ENCODE measurements at places on chromosomes 1 and 21.

- DNase-seq: no peak
Observed at GRCh38 chr1:111664652-111665051, 45.1 kb downstream of the RAP1A start.

GRCh38 chr1:63893976-63894375, 120.2 kb downstream of the ROR1 start:
- DNase-seq: no peak

DNA sequence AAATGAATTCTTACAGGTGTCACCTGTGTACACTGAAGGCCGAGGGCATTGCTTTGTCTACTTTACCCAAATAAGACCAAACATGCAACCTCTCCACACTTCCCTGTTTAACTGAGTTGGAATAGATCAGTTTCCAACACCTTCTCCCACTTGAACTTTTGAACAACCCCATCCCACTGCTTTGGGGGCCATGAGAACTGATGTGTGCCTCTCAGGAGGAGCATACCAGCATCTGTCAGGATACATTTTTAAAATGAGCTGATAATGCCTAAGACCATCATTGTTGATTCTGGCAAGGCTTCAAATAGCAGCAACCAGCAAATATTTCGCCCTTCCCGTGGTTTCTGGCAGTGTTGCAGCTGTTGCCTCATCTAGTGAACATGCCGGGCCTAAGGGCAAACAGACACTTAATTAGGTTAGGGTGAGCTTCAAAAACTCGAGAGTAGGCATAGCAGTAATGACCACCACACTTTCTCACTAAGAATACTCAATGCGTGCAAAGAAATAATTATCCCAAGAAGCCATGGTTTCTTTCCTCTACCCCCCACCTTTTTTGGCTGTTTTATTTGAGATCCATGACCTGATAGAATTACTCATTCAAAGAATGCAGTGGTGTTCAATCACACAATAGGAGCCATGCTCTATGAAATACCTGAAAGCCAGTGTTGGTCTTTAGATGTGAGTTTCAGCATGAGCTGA, 63.7 kb downstream of the MAP10 start:
- no peak for DNase-seq

- no peak for DNase-seq
Observed at GRCh38 chr1:70265946-70266345, 44.8 kb downstream of the SRSF11 start.

All from CD8-positive, alpha-beta memory T cell (primary cell).